ENCODE measurements at places on chromosomes 5 and 9. TPM values are rescaled to one million over a fixed set of nuclear protein-coding genes. Genes with fewer than 3 reads are reported as not detected.

The PCDHGA11 gene
- 5.4 TPM for total RNA-seq

The KIF20A gene
- 106 TPM for total RNA-seq

The NR2F1-AS1 gene
- total RNA-seq, result 12.5 TPM

DNA sequence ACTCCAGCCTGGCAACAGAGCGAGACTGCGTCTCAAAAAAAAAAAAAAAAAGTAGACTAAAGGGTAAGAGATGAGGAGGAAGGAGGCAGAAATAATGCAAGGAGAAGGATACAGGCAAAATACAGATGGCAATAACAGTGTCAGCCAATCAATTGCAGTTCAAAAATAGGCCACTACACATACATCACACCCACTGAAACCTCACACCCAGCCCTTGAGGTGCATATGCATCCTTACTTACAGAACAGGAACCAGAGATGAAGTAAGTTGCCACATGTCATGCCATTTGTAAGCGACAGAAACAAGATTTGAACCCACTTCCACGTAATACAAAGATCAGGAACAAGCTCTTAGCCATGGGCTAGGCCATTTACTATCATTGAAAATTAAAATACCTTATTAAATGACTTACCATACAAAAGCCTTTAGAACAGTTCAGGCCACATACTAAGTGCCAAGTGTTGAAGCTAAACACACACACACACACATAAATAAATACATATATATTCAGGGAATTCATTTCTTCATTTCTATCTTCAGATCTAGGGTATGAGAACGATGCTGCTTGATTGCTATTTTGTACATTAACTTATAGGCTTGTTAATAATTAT is 98.4 kb downstream of the FNBP1 start:
- no peak for DNase-seq

- DNase-seq, result peak; percentile 63
Measured at GRCh38 chr9:72579190-72579589, 57.8 kb downstream of the TMC1 start.

GRCh38 chr5:418162-419121 is 24.5 kb upstream of the EXOC3 start:
- peak; percentile 61 for DNase-seq

All from IMR-90 (cell line).